ENCODE measurements at places on chromosomes 3 and 15.

GRCh38 chr3:71688121-71688520, 37.1 kb downstream of the EIF4E3 start:
- no peak for DNase-seq

DNA sequence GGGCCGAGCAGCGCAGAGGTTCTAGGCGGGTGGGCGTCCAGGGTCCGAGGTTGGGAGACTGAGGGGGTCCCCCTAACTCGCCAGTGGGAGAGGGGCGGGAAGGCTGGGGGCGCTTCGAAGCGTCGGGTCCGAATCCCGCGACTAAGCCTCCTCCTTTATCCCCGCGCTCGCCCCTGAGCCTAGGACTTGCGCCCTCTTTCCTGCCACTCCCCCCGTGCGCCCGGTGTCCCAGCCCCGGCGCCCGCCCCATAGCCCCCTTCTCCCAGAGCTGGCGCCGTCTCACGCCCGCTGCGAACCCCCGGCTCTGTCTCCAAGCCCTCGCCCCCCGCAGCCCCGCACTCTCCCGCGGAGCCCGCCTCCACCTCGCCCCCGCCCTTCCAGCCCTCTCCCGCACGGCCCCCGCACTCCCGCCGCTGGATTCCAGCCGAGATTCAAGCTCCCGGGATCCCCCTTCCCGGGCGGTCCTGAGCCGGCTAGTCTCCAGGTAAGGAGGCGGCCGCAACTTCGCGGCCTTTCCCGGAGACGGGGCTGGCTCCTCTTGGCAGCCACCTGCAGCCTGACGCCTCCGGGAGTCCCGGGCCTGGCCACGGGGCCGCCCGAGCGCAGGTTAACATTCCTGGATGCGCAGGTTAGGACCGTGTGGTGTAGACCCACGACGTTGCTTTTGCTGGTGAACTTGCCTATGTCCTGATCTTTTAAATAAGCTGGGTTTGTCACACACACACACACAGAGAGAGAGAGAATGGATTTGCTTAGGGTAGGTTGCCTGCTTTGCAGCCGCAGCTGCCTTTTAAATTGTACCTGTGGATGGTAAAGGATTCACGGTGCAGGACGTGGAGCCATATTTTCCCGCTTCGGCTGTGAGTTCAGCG, 563 bp downstream of the PXYLP1 start:
- DNase-seq: no peak

GRCh38 chr3:144963810-144964209, 992.2 kb downstream of the DIPK2A start:
- no peak for DNase-seq

- DNase-seq: no peak
Observed at GRCh38 chr3:77380136-77380535, 340.2 kb downstream of the ROBO2 start.

GRCh38 chr3:129824926-129825541, 68.5 kb downstream of the TMCC1 start:
- DNase-seq: no peak

DNA sequence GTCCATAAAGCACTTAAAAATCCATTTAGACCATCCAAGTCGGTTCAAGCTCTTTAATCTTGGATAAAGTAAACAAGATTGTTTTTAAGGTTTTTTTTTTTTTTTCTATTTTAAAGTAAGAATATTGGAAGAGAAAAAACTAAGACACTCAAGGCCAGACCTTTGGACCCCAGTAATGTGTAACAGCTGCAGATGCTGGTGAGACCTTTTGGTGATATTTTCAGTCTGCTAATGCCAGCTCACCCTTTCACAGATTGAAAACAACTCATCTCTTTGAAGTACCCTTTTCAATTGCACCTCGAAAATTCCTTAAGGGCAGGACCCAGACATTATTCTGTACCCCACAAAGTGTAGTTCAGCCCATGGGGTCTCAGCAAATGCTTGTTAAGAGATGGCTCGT, 260.7 kb upstream of the CTNNB1 start:
- DNase-seq: no peak

DNA sequence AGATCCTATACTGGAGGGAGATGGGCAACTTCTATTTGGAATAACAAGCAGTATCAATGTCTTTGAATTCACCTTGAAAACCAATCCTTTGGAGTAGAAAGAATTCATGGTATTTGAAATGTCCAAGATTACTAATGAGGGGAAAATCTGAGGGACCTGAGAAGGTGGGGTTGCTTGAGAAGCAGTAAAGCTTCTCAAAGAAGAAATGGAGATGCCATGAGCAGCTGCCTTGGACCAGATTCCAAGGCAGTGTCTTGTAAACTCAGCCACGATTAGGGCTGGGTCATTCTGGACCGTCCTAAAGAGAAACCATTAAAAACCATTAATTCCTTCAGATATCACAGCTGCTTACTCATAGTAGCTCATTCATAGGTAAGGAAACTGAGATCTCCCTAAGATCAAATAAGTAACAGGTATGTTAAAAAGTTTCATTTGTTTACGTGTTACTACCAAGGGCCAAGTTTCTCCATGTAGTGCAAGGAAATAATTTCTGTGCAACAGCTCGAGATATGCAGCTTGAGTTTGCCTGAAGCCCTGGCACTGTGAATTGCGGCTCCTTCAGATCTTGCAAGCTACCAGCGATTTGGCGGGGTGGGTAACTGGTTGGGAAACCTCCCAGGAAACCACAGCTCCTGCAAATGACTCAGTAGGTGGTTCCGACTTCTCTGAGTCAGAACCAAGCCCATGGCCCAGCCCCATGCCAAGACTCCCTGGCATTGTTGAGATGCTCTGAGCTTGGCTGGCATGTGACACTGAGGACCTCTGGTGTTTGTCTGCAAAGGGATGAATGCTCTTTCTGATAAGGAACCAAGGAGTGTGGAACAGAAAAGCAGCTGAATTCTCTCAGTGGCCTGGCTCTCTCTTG, 296.8 kb downstream of the RORA start:
- DNase-seq: no peak

DNA sequence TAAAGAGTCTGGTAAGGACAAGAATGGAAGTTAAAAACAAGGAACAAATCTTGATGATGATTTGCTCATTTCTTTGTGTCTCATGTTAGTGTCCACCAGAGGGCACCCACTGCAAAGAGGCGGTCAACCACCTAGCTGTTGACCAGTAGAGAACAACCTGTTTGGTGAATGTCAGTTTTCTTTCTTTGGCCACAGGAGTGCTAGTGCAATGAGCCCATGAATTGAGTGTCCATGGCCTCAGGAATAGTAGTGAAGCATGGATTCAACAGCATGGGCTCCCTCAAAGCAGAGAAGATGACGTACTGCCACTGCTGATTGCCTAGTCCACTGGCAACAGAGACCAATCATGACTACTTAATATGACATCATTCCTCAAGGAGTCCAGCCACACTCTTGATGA, 10.7 kb upstream of the CNTN6 start:
- peak; percentile 63 for DNase-seq

- no peak for DNase-seq
Observed at GRCh38 chr3:64915778-64916177, 228.0 kb upstream of the ADAMTS9 start.

DNA sequence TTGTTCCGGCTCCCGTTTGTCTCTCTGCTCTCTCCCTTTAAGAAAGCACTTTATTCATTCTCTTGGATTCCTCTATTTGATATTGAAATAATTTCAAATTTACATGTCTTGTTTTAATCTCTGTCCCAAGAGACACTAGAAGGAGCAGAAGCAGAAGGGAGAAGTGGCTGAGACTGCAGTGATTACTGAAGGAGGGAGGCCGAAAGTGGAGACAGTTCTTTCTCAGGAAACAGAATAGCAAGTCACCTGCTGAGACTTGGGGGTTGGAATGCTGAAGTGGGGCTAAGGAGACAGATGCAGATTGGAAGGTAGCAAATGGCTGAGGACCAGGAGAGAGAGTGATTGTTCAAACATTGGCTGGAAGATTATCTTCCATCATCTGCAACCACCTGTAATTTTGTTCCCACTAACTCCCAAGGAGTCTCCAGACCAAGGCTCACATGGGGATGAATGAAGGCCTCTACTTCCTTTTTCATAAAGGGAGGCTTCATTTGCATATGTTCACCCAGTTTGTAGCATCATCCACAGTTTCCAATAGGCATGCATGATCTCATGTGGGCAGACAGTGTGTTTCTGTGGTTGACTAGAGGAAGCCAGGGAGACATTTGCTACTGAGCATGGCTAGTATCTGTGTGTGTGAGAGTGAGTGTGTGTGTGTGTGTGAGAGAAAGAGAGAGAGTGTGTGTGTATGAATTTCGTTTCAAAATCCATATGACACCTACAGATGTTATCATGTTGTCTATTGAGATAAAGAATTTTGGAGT, 24.0 kb downstream of the LTF start:
- DNase-seq: no peak

DNA sequence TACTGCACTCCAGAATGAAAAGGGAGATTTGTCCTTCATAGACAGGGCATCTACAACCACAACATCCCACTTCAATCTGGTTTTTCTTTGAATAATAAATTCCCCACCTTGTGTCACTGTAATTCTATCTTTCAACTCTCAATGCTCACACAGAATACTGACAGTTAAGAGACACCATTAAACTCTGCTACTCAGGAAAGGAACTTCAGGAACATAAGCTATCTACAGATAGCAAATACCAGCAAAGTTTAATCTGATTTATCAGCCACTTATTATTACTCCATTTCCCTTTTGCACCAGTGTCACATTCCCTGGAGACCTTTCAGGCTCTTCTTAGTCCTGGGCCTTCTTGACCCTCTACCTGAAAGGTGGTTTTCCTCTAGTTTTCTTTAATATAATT, 152.0 kb upstream of the LPP start:
- no peak for DNase-seq

GRCh38 chr15:94040541-94041248, 190.7 kb upstream of the MCTP2 start:
- DNase-seq: no peak

DNA sequence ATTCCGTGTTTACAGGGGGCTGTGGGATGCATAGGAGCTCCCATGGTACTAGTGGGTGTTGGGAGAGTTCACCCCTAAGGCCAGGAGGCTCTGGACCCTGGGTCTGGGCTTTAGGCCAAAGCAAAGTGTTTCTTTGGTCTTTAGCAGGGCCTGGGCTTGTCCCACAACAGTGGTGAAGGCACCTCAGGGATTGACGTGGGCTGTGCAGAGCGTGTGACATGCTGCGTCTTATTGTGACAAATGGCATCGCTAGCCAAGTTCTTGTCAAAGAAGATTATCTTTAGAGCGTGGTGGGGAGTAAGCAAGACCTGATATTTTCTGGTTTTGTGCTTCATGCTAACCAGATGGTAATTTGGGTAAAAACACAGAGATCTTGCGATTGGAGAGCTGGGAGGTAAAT, 170.1 kb downstream of the APBA2 start:
- no peak for DNase-seq

DNA sequence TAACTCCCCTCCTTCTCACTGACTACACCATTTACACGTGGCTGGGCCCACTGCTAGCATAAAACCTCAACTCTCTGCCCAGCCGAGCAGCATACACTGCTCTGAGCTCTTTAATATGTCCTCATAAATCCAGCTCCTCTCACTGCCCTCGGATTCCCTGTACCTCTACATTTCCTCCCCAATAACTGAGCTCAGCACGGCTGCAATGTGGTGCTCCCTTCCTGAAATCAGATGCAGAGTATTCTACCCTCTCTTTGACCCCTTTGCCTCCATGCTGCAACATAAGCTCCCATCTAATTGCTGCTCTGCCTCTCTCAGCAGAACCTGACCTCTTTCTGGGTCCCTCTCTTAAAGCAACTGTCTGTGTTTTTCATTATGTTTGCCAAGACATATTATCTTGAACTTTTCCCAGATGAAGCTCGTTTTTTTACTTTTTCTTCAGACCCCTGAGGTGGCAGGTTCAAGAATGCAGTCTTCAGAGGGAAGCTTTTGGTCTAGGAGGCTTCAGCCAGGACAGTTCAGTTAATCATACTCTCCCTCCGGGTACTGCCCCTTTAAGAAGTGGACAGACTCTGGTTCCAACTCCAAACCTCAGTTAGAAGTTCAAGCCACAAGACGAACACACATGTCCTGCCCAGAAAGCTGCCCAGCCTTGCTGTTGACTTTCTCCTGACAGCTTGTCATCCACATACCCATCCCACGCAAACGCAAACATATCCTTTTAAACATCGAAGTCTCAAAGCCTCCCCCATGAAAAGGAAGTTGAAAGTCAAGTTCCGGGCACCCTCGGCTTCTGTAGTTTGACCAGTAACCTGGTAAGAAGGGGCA, 81.1 kb upstream of the NEO1 start:
- DNase-seq: no peak

- no peak for DNase-seq
Observed at GRCh38 chr3:177426878-177427495, 229.7 kb upstream of the TBL1XR1 start.

GRCh38 chr15:41979493-41980266, 7.3 kb upstream of the EHD4 start:
- DNase-seq: peak; percentile 39

DNA sequence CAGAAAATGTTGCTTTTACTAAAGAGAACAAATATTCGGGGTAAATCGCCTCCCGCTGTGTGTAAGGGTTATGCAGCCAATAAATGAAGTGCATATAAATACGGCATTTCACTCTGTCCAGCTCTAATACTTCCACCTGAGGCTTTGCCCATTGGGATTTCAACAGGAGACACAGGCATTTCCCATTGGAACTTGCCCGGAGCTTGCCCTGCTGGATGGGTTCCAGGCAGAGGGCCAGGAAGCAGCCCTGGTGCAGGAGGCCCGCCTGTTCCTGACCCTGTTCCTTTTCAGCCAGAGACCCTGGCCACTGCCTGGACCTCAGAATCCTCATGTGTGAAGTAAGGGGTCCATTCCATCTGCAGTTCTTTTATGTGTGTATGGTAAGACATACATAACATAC, 17.4 kb upstream of the CEMIP start:
- DNase-seq: no peak

- no peak for DNase-seq
Observed at GRCh38 chr15:77162872-77163633, 92.1 kb upstream of the TSPAN3 start.

DNA sequence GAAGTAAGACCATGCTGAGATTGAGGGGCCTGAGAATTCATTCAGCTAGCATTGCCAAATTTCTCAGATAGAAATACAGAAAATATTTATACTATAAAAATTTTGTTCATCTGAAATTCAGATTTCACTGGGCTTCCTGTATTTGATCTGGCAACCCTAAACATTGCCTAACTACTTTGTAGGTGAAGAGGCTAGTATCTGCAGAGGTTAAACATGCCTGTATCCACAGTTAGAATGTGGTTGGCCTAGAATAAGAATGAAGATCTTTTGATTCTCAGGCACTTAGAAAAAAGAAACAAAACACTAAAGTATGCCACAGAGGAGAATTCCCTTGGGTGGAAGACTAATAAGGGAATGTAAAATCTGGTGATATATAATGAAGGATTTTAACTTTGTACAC, 189.0 kb downstream of the DIPK2A start:
- DNase-seq: no peak

- no peak for DNase-seq
Observed at GRCh38 chr3:52835766-52836470, 1.1 kb upstream of the MUSTN1 start.

Data from ecto neural progenitor cell (in vitro differentiated cells).